ENCODE measurements at places on chromosomes 7 and 10.
A peak's percentile ranks its signal among the peaks of the same experiment; 100 is the strongest.

- DNase-seq: no peak
These were observed 34.9 kb downstream of the BAIAP2L1 start for GRCh38 chr7:98365863-98366561.

DNA sequence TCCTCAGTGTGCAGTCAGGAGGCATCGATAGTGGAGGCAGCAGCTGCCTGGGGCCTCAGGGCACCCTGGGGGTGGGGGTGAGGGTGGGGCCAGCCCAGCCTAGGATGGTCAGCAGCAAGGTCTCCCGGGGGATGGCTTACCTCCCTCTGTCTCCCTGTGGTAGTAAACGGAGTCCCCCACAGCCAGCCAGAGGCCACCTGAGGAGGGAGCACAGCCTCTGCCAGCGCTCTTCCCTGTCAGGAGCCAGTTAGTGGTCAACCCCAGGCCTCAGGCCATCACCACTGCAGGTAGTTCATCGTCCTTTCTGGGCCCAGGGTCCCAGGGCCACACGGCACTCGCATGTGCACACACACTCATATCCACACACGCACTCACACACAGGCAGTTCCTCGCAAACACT lies 22.1 kb downstream of the ACTR1A start:
- no peak for DNase-seq

DNA sequence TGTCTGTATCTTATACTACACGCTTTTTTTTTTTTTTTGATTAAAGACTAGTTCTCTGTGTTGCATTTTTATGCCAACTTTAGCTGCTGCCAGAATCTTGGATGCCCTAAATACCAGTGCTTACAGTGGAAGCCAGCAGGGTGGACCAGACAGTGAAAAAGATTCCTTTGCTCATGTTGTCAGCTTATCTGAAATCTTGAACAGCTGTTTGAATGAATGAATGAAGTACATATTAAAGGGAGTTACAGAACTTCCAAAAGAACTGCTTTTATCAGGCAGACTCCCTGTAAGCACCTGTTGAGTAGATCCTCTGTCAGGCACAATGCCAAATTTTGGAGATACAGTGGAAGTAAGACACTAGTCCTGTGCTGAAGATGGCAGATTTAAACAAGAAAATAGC lies 184.9 kb downstream of the PPP1R9A start:
- no peak for DNase-seq

GRCh38 chr10:90304533-90304932 lies 553.3 kb downstream of the HTR7 start:
- DNase-seq: no peak

DNA sequence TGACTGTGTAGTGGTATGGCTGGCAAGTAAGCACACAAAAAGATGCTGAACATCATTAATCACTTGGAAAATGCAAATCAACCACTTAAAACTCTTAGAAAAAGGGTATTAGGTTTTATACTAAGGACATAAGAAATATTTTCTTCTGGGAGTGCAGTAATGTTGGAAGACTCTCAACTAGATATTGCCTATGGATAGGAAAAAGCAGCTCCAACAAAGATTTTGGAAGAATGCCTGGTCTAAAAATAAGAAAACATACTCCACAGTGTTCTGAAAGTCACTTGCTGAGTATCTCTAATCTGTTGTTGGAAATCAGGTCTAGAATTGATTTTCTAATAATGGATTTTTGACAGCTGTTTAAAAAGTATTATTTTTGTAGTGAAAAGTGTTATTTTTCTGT lies 50.8 kb upstream of the PHYHIPL start:
- no peak for DNase-seq

GRCh38 chr10:104254493-104255310 lies at the start of gene GSTO1:
Gene GSTO1 (plus strand): TSS chr10:104254892. CDS start chr10:104254929, 37 bp downstream.
- DNase-seq: peak; percentile 38

- no peak for DNase-seq
These were observed 10.6 kb downstream of the NDUFB2 start for GRCh38 chr7:140707132-140707531.

DNA sequence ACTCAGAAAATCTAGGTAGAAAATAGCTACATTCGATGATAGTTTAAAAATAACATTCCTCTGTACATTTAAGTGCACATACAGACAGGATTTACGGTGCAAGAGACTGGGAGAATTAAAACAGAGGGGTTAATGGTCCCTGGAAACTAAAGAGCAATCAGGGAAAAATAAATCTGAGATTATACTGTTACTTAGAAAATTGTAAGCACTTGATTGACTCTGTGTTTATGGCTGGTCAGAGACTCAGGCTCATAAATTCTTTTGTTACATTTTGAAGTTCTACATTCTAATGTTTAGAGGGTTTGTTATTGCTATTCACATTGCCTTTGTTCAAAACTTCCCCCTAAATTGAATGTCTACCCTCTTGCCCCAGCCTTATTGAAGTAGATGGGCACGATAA lies 54.4 kb downstream of the CDCA7L start:
- DNase-seq: no peak

GRCh38 chr7:98810153-98810802 lies 59.5 kb downstream of the TMEM130 start:
- no peak for DNase-seq

GRCh38 chr10:86370006-86370585 lies 3.5 kb upstream of the GRID1 start:
- DNase-seq: no peak

- no peak for DNase-seq
These were observed 10.2 kb downstream of the LMOD2 start for GRCh38 chr7:123665896-123666295.

- no peak for DNase-seq
These were observed 96.6 kb downstream of the AVL9 start for GRCh38 chr7:32591938-32592337.

GRCh38 chr10:120732643-120733313 lies 118.4 kb upstream of the WDR11 start:
- no peak for DNase-seq

- DNase-seq: no peak
These were observed 47.5 kb upstream of the AGR3 start for GRCh38 chr7:16929146-16929762.

- no peak for DNase-seq
These were observed 257.1 kb downstream of the GLI3 start for GRCh38 chr7:41979834-41980307.

- DNase-seq: no peak
These were observed 68.0 kb downstream of the LANCL2 start for GRCh38 chr7:55432939-55433784.

- no peak for DNase-seq
These were observed 115.1 kb downstream of the CPED1 start for GRCh38 chr7:121103579-121103978.

GRCh38 chr10:66378117-66378876 lies 547.5 kb upstream of the LRRTM3 start:
- DNase-seq: no peak

GRCh38 chr7:141495057-141495456 lies 56.2 kb upstream of the AGK start:
- DNase-seq: no peak

GRCh38 chr10:85645926-85646711 lies 720.5 kb downstream of the GRID1 start:
- no peak for DNase-seq

DNA sequence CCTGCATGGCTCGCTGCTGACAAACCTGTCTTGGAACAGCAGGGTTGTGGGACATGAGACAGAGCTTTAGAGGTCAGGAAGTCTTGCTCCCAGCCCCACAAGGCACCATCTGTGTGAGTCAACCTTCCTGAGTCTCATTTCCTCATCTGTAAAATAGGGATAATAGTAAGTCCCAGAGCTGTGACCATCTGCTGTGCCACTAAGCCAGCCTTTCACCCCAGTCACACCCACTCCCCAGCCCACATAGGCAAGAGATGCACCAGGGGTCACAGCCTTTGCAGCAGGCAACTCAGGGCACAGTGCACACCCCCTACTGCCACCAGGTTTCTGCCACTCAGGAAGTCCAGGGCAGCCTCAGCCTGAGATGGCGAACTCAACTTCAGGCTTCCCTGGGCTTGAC lies 29.4 kb upstream of the CDH23 start:
- DNase-seq: no peak

DNA sequence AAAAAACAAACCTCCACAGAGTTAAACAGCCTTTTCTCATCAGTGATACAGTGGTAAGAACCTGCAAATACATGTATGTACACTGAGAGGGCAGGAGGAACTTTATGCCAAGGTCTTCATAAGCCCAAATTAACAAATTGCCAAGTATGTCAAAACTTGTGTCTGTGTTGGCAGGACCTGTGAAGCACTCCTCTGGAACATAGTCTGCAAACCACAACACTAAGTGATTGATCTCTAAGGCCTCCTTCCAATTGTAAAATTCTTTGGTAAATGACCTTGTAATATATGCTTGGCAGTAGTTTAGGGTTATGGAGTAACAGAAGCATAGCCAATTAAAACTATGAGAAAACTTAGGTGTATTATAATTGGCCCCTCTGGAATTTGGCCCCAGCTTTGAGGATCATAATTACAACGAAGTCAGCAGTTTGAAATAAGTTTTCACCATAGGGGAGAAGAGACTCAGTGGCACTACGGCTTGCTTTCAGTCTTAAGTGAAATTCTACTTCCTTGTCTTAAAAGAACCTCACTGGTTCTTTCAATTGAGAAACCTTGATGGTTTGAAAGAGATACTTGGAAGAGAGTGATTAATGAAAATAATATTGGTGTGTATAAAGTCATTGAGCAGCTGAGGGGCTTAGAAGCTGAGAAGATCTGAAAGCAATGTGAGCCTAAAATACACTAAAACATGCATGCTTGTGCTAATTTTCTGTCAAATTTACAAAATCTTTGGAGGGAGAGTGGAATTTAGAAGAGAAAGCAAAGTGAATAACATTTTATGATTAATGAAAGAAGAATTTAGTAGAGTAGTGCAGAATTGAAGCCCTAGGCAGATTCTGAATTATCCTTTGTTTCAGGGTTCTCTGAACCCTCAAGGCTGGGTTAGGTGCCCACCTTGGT lies 57.6 kb downstream of the CNNM2 start:
- DNase-seq: no peak

DNA sequence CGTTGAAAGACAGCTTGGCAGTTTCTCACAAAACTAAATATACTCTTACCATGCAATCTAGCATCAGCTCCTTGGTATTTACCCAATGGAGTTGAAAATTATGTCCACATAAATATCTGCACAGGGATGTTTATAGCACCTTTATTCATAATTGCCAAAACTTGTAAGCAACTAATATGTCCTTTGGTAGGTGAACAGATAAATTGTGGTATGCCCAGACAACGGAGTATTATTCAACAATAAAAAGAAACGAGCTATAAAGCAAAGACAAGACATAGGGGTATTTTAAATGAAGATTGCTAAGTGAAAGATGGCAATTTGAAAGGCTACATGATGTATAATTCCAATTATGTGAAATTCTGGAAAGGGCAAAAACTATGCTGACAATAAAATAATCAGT lies 162.5 kb upstream of the PTN start:
- no peak for DNase-seq

DNA sequence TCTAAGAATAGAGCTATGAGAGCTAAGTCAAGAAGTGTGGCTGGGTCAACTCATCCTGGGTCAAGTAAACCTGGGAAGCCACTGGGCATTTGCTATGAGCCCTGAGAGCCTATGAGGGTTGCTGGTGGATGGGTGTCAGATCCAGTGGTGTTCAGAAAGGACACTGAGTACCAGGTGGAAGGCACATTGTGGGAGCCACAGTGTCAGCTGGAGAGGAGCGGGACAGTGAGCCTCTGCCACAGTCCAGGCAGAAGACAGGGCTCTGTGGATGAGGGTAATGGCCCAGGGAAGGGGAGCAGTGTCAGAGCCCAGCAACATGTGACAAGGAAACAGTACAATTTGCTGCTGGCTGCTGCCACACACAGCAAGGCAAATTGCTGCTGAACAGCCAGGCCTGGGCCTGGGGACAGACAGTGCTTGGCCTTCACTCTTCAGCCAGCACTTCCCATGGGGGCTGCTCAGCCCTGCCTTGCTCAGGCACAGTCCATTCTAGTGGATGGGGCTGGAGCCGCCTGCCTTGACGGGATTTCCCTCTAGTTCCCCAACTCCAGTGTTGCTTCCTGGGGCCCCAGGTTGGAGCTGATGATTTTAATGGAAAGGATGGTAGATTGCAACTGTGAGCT lies 90.9 kb upstream of the CHST15 start:
- no peak for DNase-seq

GRCh38 chr7:156082048-156083040 lies 270.1 kb upstream of the SHH start:
- DNase-seq: no peak

DNA sequence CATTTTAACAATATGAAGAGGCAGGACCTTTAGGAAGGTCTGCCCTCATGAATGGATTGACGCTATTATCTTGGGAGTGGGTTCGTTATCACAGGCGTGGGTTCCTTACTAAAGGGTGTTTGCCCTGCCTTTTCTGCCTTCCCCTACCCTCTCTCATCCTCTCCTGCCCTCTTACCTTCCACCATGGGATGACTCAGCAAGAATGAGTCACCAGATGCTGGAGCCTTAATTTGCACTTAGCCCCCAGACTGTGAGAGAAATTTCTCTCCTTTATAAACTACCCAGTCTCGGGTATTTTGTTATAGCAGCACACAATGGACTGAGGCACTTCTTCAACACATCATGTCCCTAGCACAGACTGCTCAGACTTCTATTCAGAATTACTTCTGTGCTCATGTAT lies 31.4 kb upstream of the ZNF32 start:
- no peak for DNase-seq

- no peak for DNase-seq
These were observed 204.3 kb downstream of the DGKB start for GRCh38 chr7:14698239-14698638.

DNA sequence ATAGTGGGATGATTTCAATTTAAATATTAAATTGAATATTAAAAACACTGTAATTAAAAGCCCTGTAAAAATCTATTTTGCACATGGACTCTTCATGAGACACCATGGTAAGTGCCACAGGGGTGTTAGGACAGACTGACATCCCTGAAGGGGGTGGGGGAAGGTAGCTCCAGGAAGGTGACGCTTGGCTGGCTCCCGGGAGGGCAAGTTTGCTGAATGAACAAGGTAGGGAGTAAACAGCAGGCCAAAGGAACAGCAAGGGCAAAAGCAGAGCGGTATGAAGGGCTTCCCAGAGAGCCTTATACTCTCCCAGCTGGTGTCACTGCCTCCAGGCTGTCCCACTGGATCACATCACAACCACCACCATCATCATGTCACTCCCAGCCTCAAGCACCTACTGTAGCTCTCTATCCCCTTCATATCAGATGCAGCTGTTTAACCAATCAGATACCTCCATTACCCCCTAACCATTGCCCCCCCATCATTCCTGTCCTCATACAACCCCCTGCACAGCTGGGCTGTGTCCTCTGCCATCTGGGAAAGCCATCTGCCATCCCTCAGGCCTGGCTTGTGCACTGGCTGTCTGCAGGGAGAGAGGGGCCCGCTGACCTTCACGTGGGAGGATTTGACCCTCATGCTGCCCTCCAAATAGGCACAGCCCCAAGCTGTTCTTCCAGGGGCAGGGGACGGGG lies 19.5 kb downstream of the HSPA12A start:
- no peak for DNase-seq

GRCh38 chr7:103348452-103348851 lies 1.0 kb downstream of the PSMC2 start:
- DNase-seq: no peak

GRCh38 chr10:797179-797578 lies 107.7 kb upstream of the DIP2C start:
- DNase-seq: no peak

- no peak for DNase-seq
These were observed 499.1 kb upstream of the PODXL start for GRCh38 chr7:132055336-132056120.

- no peak for DNase-seq
These were observed 156.5 kb upstream of the PPP2R2D start for GRCh38 chr10:131744346-131744745.

- DNase-seq: no peak
These were observed 352.2 kb downstream of the TFEC start for GRCh38 chr7:115678086-115678982.

GRCh38 chr7:3888096-3888495 lies 587.0 kb downstream of the SDK1 start:
- DNase-seq: no peak

Measured in stimulated activated CD4-positive, alpha-beta T cell treated with anti-CD3 and anti-CD28 coated beads, Interleukin-4, amount 100 ng/mL, for 48 hours (primary cell).